MV-4-11 (cell line): ENCODE measurements at places on chromosomes 6 and 20.

DNA sequence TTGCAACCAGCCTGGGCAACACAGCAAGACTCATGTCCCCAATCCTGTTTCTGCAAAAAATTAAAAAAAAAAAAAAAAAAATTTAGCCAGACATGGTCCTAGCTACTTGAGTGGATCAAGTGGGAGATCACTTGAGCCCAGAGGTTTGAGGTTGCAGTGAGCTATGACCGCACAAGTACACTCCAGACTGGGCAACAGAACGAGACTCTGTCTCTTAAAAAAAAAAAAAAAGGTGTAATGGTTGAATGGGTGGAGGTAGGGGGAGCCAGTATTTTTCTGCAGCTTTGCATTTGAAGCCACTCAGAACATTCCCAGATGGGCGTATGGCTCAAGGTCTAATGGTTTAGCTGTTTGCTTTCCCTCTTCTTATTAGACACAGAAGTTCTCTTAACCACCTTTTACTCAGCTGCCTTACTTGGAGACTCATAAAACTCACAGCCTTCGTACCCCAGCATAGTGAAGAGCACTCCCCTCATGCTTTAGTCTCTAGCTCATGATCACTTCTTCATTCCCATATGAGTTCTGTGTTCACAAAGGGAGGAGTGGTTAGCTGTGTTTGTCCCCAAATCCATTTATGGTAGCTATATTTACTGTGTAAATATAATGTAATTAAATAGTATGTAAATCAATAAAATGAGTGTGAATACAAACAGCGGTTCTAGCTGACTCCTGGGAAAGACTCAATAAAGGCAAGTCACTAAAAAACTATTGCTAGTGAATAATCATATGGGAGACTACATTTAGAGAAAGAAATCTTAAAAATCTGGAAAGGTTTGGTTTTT is 9.0 kb downstream of the FKBP1A start:
- DNase-seq = no peak

DNA sequence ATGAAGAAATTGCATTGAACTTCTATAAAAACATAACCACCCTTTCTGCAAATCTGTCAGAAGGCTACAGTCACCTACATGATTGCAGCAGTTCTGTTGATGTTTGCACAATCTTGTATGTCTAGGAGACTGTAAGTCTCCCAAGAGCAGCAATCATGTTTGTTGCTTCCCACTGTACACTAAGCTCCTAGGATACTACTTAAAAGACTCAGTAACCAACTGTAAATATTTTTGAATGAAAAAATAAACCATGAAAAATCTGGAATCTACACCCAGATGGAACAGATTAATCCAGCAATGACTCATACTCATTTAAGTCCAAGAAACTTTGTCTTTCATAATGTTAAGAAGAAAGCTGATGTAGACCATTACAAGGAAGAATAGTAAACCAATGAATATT is 168.5 kb upstream of the ATXN1 start:
- DNase-seq = no peak

DNA sequence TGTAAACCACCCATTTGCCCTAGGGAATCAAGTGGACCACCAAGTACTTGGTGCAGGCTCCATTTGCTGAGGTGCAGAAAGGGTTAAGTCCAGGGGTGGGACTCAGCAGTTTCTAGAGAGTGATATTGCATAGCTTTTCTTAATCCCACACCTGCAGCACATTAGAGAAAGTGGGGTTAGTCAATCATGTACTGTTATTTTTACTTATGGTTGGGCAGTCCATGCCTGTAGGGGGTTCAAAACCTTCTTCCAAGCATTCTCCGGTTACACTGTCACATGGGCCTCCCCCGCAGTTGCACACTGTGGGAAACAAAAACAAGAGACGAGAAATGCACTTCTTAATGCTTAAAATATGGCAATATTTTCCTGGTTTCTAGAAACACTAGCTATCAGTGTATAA is 65.5 kb downstream of the LAMA4 start:
- DNase-seq = no peak

GRCh38 chr6:1607516-1608221 is 2.0 kb upstream of the FOXC1 start:
- DNase-seq = no peak

DNA sequence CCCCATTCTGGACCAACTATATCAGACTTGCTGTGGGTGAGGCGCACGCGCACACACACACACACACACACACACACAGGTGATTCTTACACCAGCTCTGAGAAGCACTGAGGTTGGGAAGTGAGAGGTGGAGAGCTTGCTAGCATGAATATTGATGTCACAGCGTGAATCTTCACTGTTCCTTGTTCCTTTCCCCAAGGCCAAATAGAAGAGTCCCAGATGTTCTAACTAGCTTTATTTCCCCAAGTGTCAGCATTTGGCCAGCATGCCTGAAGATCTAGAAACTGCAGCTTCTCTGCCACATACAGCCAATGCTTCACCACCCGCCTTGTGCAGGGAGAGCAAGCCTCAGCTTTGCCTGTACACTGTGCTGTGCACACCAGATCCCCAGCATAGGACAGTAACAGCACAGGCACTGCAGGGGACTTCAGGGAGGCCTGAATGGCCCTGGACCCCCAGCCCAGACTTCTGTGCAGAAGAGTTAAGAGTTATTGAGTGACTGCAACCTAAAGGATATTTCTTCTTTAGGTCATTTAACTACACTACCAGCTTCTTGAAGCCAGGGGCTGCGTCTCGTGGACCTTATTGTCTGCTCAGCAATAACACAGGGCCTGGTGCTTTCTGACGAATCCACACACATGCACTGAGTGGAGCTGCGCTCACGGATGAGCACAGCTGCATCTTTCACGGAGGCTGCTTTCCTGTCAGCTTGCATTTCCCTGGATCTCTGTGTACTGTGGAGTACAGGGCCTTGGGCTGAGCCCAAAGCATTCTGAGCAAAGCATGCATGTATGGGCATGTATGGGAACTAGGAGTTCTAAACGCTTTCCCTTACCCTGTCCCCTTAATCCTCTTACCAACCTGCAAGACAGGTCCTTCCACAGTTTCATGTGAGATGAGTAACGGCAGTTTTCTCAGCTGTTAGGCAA is 13.9 kb upstream of the CD93 start:
- DNase-seq = no peak
